Activated naive CD4-positive, alpha-beta T cell treated with anti-CD3 and anti-CD28 coated beads, Interleukin-2, amount 10 ng/mL, durations not matched to agents 7 days and 5 days (primary cell): ENCODE measurements at places on chromosomes 1 and 21.

- DNase-seq = no peak
Measured at GRCh38 chr21:43926196-43926595, 61.2 kb downstream of the AGPAT3 start.

- no peak for DNase-seq
Measured at GRCh38 chr1:178461104-178461503, 35.7 kb downstream of the CLEC20A start.

DNA sequence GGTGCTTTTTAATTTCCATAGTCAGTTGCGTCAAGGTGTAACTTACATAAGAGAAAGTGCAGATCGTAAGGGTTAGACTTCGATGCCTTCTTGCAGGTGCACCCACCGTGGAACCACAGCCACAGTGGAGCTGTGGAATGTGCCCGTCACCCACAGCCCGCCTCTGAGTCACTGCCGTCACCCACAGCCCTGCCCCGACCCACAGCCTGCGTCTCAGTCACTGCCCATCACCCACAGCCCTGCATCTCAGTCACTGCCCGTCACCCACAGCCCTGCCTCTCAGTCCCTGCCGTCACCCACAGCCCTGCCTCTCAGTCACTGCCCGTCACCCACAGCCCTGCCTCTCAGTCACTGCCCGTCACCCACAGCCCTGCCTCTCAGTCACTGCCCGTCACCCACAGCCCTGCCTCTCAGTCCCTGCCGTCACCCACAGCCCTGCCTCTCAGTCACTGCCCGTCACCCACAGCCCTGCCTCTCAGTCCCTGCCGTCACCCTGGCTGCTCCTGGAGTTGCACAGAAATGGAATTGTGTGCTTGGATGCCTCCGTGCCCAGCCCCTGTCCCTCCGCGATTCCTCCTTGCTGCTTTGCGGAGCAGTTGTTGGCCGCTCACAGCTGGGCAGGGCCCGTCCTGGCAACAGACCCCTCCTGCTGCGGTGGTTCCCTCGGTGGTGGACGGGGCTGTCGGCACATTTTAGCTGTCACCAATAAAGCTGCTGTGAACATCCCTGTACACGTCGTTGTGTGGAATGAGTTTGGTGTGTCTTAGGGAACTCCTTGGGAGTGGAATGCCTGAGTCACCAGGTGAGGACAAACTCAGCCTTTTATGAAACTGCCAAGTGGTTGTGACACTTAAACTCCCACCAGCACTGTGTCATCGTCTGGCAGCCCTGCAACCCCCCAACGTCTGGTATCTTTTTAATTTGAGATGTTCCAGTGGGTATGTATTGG lies 44.9 kb upstream of the COL6A2 start:
- DNase-seq = no peak

DNA sequence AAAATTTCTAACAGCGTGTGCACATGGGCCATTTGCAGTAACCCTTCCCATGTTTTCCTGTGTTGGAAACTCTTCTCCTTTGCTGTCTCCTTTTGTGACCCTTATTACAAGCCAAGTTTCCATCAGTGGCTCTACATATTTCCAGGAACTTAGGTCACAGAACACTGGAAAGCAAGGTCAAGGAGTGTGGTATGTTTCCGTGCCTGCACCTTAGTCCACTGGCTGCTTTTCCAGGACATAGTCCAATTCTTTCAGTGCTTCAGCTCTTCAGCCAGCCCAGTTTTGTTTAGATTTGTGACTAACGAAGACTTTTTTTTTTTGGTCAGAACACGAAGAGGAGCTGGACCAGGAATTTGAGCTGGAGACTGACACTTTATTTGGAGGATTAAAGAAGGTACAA lies 33.8 kb downstream of the HHAT start:
- no peak for DNase-seq

- no peak for DNase-seq
Measured at GRCh38 chr1:227776331-227776771, 39.1 kb upstream of the PRSS38 start.

DNA sequence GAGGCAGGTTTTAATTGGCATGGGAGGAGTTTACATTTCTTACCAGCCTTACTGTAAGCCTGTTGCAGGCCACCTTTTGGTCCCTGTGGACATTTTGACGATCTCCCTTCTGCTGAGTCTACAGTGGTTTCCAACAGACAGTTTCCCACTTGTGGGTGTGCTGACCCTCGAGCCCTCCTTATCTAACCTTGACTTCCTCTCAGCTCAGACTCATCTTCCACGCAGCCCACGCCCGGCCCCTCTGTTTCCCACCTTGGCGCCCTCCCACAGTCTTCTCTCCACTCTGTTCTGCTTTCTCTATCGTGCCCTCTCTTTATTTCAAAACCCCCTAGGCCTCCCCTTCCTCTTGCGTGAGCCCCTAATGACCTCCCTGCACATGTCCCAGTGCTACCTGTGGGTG lies 6.1 kb upstream of the ARL8A start:
- DNase-seq = no peak

GRCh38 chr1:228792601-228793000 lies 57.3 kb downstream of the RHOU start:
- no peak for DNase-seq

DNA sequence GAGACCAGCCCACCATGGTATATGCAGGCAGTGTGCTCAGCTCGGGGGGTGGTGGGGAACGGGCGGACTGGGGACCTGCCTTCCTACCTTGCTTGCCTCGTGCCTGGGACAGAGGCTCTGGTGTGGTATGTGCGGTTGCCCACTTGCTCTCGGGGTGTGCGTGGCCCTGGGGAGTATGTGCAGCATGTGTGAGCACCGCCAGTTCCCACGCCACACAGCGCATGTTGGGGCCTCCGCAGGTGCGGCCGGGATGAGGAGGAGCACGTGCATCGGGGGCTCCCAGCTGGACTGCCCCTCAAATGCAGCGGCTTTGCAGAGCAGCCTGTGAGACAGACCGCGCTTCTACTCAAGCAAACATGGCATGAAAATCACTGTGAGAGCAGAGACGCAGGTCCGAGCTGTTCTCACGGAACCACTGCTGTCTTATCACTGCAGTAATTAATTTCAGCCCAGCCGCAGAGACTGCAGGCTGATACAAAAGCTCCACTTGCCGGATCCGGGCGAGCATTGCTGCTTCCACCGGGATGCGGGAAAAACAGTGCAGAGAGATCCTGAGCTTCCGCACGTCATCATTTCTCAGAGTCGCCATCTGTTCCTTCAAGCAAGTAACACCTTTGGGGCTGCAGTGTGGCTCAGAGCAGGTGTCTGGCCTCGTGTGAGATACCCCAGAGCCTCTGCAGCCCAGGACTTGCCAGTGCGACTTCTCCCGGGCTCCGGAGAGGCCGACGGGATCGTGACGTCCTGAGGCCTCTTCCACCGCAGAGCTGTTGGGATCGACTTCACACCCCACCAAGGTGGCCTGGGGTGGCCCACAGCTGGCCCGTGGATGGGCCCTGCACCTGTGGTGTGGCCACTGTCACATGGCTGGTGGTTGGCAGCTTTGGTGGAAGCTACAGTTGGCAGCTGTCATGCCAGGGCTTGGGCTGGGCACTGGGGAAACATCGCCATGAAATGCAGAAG lies 92.6 kb upstream of the ACTRT2 start:
- no peak for DNase-seq

- no peak for DNase-seq
Measured at GRCh38 chr1:44048532-44049215, 17.4 kb upstream of the SLC6A9 start.

DNA sequence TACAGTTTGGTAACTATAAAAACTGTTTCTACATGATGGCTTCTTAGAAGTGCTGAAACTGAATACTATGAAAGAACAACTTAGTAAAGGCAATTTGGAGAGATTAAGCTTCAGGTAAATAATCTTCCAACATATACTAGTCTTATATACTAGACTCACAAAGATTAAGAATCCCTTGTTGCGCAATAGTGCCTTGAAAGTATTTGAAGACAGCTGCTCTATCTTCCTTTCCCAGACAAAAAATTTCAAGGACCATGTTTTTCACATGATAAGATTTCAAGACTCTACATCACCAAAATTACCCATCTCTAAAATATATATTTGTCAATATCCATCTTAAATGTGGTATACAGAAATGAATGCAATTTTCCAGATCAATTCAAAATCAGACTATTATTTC lies 37.7 kb upstream of the ASPM start:
- no peak for DNase-seq

- no peak for DNase-seq
Measured at GRCh38 chr1:174497478-174497877, 49.7 kb downstream of the GPR52 start.

DNA sequence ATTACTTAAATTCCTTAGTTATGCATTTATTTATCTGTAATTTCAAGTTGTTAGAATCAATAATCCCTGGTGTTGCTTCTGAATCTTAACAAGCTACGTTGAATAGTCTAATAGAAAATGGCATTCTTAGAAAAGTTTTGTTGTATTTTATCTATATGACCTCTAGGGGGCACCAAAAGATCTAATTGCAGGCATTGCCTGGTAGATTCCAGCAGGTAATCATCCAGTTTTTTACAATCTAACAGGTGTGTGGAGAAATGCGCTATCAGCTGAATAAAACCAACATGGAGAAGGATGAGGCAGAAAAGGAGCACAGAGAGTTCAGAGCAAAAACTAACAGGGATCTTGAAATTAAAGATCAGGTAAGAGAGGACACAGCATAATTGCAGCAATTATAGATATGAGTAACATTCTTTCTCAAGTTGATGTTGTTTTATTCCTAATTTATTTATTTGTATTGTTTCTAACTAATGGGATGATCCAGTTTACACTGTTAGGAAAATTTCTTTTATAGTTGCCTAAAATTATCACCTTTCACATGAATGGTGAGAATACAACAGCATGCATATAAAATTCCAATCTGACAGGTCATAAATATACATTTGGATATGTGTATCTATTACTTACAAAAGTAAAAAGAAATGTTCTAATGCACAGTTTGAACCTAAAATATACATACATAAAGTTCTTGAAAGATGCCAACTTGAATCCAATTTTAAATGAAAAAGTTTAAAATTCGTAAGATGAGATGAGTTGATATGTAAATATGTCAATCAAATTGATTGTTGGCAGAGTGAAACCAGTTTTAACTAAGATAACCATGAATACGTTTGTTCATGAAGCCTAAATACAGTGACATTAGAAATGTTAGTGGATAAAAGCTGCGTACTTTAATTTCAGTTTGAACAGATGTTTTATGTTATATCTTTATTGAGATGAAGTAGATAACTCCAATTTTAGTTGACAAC lies 88.4 kb downstream of the SDCCAG8 start:
- DNase-seq = no peak
